Posterior cingulate gyrus (tissue), 11 donors: ENCODE measurements at places on chromosomes 4 and X.

GRCh38 chr4:39883646-39884045 lies 94.1 kb downstream of the PDS5A start:
- no peak for DNase-seq

- DNase-seq, result no peak
Observed at GRCh38 chr4:67452100-67452845, 93.0 kb downstream of the CENPC start.

- no peak for DNase-seq
Observed at GRCh38 chr4:145937971-145938611, 532 bp downstream of the ZNF827 start.

DNA sequence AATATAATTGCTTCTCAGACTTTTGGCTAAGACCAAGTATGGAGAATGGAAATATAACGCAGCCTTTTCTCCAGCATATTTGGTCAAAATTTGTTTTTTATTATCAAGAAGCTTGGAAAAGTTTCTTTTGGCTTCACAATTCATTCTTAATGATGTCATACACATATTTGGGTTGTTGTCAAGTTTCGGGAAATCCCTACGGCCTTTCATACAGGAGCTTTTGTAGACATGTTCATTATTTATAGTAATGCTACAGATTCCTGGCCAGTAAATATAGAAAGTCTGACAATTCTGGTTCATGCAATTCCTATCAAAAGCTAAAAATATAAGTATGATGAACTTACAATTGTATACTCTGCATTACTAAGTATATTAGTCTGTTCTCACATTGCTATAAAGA lies 112.9 kb downstream of the IRF2 start:
- DNase-seq, result no peak

GRCh38 chrX:151167791-151168345 lies 8.5 kb upstream of the GPR50 start:
- DNase-seq, result no peak
